ENCODE measurements at places on chromosomes 5 and 9.

DNA sequence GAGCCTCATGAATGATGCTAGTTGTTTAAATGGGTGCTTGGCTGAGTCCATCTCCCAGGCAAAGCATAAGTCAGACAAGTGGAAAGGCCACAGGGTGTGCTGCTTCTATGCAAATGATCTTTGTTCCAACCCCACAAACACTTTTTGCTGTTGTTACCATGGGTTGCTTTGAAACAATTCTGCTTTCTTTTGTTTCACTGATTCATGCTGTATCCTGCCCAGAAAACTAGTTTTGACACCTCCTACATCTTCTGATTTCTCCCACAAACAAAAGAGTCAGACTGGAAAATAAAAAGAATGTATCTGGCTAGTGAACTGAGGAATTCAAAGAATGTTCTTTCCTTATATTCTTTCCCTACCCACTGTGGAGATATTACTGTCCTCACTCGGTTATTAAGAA lies 298.6 kb downstream of the DIRAS2 start:
- peak; percentile 27 for DNase-seq

- DNase-seq, result no peak
These were observed 361.1 kb upstream of the NUDT12 start for GRCh38 chr5:103923616-103924168.

DNA sequence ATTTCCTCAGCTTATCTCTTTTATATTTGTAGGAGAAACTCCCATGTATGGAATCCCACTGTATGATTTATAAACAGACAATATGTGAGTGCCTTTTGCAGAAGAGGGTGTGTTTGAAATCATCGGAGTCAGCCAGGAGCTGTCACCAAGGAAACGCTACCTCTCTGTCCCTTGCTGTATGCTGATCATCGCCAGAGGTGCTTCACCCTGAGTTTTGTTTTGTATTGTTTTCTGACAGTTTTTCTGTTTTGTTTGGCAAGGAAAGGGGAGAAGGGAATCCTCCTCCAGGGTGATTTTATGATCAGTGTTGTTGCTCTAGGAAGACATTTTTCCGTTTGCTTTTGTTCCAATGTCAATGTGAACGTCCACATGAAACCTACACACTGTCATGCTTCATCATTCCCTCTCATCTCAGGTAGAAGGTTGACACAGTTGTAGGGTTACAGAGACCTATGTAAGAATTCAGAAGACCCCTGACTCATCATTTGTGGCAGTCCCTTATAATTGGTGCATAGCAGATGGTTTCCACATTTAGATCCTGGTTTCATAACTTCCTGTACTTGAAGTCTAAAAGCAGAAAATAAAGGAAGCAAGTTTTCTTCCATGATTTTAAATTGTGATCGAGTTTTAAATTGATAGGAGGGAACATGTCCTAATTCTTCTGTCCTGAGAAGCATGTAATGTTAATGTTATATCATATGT lies 18.0 kb upstream of the CTSL start:
- DNase-seq, result peak; percentile 52

DNA sequence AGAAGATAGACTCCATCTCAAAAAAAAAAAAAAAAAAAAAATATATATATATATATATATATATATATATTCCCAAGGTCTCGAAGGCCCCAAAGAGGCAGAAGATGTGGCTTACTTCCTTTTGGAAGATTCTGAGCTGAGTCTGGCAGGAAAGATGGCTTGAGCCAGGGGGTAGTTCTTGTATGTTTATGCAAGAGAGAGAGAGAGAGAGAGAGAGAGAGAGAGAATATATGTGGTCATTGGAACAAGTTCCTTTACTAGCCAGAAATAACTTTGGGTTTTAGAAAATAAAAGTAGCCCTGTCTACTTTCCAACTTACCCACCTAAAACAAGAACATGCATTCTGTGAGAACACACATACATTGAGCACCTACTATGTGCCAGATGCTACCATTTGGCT lies 17.6 kb downstream of the NCS1 start:
- DNase-seq, result no peak

DNA sequence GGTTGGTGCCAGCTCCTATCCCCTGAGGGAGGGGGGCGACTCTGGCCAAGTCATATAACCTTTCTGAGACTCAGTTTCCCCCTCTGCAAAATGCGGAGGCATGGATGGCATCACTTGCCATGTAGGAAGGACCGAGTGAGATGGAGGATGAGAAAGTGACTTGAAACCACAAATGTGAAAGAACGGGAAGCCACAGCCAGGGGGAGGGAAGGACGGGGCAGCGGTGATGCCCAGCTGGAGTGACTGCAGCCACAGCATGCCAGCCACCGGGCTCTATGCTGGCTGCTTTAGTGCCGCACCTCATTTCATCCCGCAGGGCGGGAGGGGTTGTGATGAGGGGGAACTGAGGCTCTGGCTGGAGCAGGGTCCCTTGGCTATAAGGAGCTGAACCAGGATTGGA lies 74.5 kb downstream of the HMCN2 start:
- DNase-seq, result no peak

GRCh38 chr9:135474915-135475314 lies 4.7 kb upstream of the PPP1R26 start:
- DNase-seq, result no peak

DNA sequence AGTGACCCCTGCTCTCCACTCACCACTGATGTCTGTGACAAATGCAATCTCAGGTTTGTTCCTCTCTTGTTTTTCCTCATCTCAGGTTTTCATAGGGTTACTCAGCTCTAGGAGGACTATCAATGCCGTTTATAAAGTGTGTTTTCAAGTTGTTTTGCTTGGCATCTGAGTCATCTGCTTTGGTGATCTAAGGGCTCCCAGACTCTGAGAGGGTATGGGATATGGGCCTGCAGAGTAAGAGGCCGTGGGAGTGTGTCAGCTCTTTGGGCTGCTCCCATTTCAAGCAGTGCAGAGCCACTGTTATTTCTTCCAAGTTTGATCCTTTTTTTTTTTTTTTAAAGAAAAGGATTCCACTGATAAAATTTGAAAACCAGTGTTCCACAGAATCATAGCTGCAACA lies 46.3 kb downstream of the NNT start:
- DNase-seq, result no peak

Data from muscle of leg (tissue), 16 donors.